CD8-positive, alpha-beta T cell (primary cell): ENCODE measurements at places on chromosomes 4 and X.

- no peak for DNase-seq
Measured at GRCh38 chr4:67052814-67053675, 492.3 kb downstream of the CENPC start.

DNA sequence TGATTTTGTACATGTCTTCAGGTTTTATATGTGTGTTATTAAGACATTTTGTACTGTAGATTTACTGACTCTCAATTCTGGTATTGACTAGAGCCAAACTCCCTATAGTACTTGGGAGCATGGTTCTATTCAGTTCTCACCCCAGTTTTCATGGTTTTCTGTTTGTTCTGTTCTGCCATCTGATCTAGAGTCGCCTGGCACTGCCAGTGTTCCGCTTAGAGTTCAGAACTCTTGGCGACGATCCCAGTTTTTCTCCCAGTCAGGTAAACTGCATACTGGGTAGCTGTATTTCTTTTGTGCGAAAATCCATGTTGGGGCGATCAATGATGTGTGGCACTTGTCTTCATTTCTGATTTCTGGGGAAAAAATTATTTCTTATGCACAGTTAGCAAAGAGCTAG lies 78.0 kb downstream of the PHOX2B start:
- no peak for DNase-seq

DNA sequence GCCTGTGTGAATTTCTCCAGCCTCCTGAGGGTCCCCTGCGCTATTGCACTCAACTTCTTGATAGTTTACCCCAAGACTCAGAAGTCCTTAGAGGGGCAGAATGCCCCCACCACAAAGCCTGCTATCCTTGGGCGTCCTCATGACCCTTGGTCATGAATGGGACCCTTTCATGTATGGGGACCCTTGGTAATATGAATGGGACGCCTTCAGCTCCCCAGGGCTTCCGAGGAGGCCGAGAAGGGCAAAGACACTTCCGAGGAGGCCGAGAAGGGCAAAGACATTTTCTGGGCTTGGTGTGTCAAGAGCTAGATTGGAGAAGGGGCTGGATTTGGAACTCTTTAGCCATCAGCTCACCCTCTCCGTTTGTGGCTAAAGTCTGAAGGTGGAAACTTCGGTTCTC lies 8.6 kb downstream of the SHOX start:
- DNase-seq: no peak

DNA sequence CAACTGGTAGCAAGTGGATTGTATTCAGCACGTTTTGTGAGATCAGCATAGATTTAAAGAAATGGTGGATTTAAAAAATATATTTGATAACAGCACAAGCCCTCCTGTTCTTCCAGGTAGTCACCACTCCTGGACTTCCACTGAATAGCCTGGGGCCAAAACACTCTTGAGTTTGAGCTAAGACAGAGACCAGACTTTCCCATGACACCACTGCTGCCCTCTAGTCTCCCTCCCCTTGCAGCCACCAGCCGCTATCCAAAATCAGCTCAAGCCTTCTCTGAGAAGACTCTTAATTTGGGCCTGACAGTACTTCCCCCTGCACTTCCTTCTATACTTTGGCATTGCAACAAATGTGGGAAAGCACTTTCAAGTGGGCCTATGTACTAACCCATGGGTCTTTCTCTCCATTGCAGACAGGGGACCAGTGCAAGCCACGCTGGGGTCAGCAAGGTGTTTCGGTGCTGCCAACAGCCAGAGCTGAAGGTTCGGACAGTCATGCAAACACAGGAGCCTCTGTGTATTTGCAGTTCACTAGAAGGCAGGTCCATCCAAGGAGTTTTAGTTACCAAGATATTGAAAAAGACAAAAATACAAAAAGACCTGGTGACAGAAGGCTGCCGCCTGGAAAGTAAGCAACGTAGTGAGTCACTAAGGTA lies 40.5 kb upstream of the KLHL13 start:
- no peak for DNase-seq

DNA sequence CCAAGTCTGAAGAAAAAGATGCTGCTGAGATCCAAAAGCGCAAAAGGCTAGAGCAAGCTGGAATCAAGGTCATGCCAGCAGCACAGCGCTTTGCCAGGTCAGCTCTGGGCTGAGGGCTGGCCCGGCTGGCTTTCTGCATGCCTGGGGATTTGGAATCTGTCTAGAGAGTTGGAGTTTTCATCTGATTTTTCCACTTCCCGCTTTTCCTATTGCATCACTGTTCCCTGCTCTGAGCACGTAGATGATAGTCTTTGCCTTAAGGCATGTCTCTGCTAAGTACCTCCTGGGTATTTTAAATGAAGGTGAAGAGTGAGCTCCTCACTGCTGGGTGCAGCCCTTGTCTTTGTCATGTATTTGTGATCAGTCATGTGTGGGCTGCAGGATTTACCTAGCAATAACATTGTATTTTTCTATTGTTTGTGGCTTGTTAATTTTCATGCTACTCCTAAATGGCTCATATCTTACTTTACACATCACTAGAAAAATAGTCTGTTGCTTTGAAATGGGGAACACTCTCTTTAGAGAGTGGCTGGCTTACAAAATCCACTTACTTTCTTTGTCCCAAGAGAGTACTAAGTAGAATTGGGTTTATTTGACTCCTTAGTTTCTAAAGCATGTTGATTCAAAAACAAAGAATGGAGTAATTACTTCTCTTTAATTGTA lies 82.8 kb downstream of the LIMCH1 start:
- no peak for DNase-seq

GRCh38 chr4:116180157-116180601 lies 905.2 kb downstream of the TRAM1L1 start:
- DNase-seq: no peak

GRCh38 chrX:17828171-17828570 lies 32.9 kb downstream of the RAI2 start:
- no peak for DNase-seq
